ENCODE measurements at places on chromosomes 2 and 18.

GRCh38 chr18:37328946-37329719, 236.5 kb downstream of the CELF4 start:
- H3K4me3 ChIP-seq: no peak overlapping the region
- no peaks in the 10 kb centered on the region for H3K36me3 ChIP-seq
- H3K27ac ChIP-seq: no peak overlapping the region
- H3K27me3 ChIP-seq: peaks cover 4% of the 10 kb centered on the region

DNA sequence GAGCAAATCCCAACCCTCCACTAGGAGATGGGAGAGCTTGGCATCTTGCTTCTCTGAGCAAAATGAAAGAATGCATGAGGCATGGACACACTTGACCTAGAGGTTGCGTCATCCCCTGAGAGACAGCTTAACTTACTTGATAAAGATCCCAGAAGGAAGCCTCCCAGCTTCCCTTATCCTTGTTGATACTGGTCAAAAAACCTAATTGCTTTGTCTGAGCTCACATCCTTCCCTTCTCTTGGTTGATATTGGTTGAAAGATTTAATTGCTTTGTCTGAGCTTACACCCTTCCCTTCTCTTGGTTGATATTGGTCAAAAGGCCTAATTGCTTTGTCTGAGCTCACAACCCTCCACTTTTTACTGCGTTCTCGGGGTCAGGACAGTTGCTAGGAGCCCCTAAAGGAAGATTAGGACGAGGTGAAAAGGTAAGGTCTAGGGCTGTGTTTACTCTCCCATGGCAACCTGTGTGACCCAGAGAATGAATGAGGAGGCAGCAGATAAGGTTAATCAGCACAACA, 12.2 kb upstream of the BOD1L2 start:
- no peaks in the 10 kb centered on the region for H3K36me3 ChIP-seq
- no peaks in the 10 kb centered on the region for H3K4me1 ChIP-seq
- no peak overlapping the region for H3K4me3 ChIP-seq
- DNase-seq: no peak
- peaks cover 2% of the 10 kb centered on the region for H3K27me3 ChIP-seq
- no peak overlapping the region for H3K27ac ChIP-seq

- no peaks in the 10 kb centered on the region for H3K27me3 ChIP-seq
- no peak overlapping the region for H3K4me3 ChIP-seq
- peaks cover 3% of the 10 kb centered on the region for H3K4me1 ChIP-seq
- H3K36me3 ChIP-seq: no peaks in the 10 kb centered on the region
Observed at GRCh38 chr2:28248511-28248910, 144.1 kb upstream of the FOSL2 start.

DNA sequence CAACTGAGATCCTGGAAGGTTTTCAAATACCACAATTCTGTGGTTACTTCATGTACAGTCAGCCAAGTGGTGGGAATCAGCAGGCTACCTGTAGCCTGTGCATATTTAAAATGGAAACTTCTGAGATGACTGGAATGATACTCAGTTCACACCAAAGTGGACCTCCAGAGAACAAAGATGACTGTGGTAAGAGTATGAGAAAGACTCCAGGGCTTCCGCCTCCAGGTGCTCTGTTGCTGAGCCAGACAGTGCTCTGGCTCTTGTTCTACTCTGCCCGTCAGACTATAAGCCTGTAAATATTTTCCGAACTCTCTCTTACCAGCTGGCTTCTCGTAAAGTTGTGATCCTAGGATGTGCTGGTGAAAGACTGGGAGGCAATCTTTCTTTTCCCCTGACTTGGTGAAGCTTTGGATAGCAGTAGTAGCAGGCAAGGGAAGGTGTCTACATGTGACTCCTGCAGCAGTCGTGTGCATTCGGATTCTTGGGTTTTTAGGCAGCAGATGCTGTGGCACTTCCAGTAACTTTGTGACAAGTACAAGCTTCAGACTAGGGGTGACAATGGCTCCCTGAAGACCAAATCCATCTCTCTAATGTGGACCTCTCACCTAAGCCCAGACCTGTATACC, 23.1 kb downstream of the ST3GAL5 start:
- no peak overlapping the region for H3K27ac ChIP-seq
- no peaks in the 10 kb centered on the region for H3K27me3 ChIP-seq
- no peak overlapping the region for H3K4me3 ChIP-seq
- H3K4me1 ChIP-seq: peaks cover 2% of the 10 kb centered on the region
- H3K36me3 ChIP-seq: peaks cover 13% of the 10 kb centered on the region

GRCh38 chr18:74512321-74513053, 16.3 kb downstream of the CNDP2 start:
- H3K36me3 ChIP-seq: peaks cover 87% of the 10 kb centered on the region
- no peak for DNase-seq
- H3K4me1 ChIP-seq: peaks cover 2% of the 10 kb centered on the region
- H3K27ac ChIP-seq: no peak overlapping the region

DNA sequence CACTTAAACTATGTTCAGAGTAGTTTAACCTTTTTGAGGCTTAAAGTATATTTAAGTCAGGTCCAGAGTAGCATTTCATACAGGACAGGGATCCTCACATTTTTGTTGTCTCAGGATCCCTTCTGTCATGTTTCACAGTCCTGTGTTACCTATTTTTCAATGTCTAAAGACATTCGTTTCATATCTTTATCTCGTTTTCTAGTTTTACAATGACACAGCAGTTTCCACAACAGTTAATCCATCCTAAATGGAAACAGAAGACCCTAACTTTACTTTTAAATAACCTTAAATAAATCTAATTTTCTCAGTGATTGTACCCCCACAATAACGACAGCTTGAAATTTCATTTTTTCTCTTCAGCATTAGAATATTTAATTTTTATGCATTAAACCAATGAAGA, 17.3 kb upstream of the SCN9A start:
- no peaks in the 10 kb centered on the region for H3K4me1 ChIP-seq
- H3K27me3 ChIP-seq: no peaks in the 10 kb centered on the region
- H3K27ac ChIP-seq: no peak overlapping the region
- DNase-seq: no peak

DNA sequence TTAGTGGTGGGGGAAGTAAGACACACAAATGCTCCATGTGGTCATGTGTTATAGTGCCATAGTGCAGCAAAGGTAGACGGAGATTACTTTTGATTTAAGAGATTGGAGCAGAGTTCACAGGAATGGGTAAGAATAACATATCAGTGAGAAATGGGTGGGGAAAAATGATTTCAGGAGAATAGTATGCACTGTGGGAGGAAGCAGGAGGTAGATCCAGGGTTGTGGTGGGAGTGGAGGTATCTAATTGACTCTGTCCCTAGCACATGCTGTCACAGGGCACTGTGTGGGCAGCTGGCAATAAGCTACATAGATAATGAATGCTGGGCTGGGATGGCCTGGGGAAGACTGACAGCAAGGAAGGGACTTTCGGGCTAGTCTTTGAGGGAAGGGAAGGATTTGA, 65.3 kb downstream of the STAT1 start:
- no peaks in the 10 kb centered on the region for H3K27me3 ChIP-seq
- DNase-seq: no peak
- no peak overlapping the region for H3K4me3 ChIP-seq
